ENCODE measurements at places on chromosomes 7 and 10. TPM values are rescaled to one million over a fixed set of nuclear protein-coding genes. Genes with fewer than 3 reads are reported as not detected.
A peak's percentile ranks its signal among the peaks of the same experiment; 100 is the strongest.

CTAGE15 gene
- total RNA-seq, result not detected

DNA sequence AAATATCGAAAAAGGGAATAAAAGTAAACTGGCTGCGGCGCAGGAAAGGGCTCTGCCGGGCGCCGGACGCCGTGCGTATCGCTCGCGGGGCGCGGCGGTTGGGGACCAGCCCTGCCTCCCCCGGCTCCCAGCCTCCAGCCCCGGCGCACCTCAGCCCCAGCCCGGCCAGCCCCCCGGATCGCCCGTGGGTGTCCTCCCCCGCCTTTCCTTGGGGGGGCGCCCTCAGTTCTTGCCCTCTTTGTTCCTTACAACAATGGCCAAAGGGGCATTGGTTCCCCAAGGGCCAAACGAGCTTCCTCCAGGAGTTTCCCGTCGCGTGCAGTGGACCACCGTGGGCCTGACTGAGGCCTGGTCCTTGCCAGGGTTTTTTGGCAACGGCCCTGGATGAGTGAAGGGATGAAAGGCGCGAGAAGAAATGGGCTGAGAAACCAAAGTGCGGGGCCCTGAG is 1.2 kb downstream of the MACROH2A2 start:
- no peak overlapping the region for H3K27ac ChIP-seq
- no peak overlapping the region for H3K4me3 ChIP-seq
- peaks cover 22% of the 10 kb centered on the region for H3K27me3 ChIP-seq
- no peaks in the 10 kb centered on the region for H3K36me3 ChIP-seq
- DNase-seq, result peak; percentile 15

DNA sequence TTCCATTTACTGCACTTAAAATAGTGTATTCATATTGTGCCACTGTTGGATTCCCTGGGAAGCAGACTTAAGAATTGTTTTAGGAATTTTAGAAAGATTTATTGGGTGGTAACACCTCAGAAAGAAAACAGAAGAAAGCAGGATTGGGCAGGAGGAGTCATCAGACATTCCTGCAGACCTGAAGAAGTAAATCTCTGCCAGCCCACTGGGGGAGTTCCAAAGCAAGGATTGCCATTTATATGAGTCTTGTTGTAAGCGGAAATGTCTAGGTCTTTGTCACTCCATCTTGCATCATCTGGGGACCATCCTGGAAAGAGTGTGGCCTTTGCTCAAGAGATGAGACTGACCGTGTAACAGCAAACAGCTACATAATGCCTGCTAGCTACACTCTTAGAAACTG is 947.6 kb upstream of the POT1 start:
- H3K27ac ChIP-seq, result no peak overlapping the region
- H3K27me3 ChIP-seq, result no peaks in the 10 kb centered on the region
- DNase-seq, result no peak
- no peaks in the 10 kb centered on the region for H3K36me3 ChIP-seq
- no peaks in the 10 kb centered on the region for H3K4me1 ChIP-seq
- H3K4me3 ChIP-seq, result no peak overlapping the region

IL6 gene
- total RNA-seq, result 0.61 TPM

TES gene
- total RNA-seq, result 11.4 TPM

- H3K4me1 ChIP-seq, result no peaks in the 10 kb centered on the region
- no peaks in the 10 kb centered on the region for H3K27me3 ChIP-seq
- no peaks in the 10 kb centered on the region for H3K36me3 ChIP-seq
- no peak overlapping the region for H3K27ac ChIP-seq
- H3K4me3 ChIP-seq, result no peak overlapping the region
Observed at GRCh38 chr10:119803264-119803663, 69.4 kb downstream of the MCMBP start.

COPS6 gene
- total RNA-seq, result 117 TPM

GRCh38 chr10:112243713-112244112 is 39.5 kb upstream of the TECTB start:
- H3K4me1 ChIP-seq, result no peaks in the 10 kb centered on the region
- H3K27me3 ChIP-seq, result no peaks in the 10 kb centered on the region
- no peak for DNase-seq
- no peak overlapping the region for H3K27ac ChIP-seq
- no peaks in the 10 kb centered on the region for H3K36me3 ChIP-seq

MALRD1 gene
- 1.4 TPM for total RNA-seq

GRCh38 chr10:11170993-11171851 is 153.6 kb downstream of the CELF2 start:
- peak overlapping the region; percentile 80 for H3K27ac ChIP-seq
- H3K36me3 ChIP-seq, result no peaks in the 10 kb centered on the region
- no peak for DNase-seq
- H3K27me3 ChIP-seq, result no peaks in the 10 kb centered on the region
- no peak overlapping the region for H3K4me3 ChIP-seq

MRC1 gene
- 130 TPM for total RNA-seq

GRCh38 chr7:23474094-23474828 is 4.0 kb upstream of the IGF2BP3 start:
- H3K36me3 ChIP-seq, result no peaks in the 10 kb centered on the region
- peaks cover 99% of the 10 kb centered on the region for H3K27me3 ChIP-seq
- no peak overlapping the region for H3K27ac ChIP-seq
- H3K4me1 ChIP-seq, result peaks cover 24% of the 10 kb centered on the region
- DNase-seq, result no peak
- no peak overlapping the region for H3K4me3 ChIP-seq

- no peaks in the 10 kb centered on the region for H3K4me1 ChIP-seq
- DNase-seq, result no peak
- H3K27ac ChIP-seq, result no peak overlapping the region
- H3K27me3 ChIP-seq, result no peaks in the 10 kb centered on the region
Observed at GRCh38 chr10:112146799-112147198, 36.8 kb downstream of the GPAM start.

DNA sequence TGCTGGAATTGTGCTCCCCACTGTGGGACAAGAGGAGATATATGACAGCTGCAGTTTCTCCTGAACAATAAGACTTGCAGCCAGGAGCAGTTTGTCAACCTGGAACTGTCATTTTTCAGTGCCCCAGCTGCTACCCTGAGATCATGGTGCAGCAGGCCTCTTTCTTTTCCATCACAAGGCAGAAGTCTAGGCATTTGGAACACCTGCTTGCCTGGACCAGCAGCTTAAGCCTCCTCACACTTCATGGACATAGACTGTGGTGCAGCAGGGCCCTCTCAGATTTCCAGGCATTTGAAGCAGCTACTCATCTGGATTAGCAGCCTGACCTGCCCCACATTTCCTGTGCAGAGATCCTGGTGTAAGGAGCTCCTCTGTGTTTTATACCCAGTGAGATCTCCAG is 450.7 kb upstream of the TEX47 start:
- H3K4me3 ChIP-seq, result no peak overlapping the region
- no peak overlapping the region for H3K27ac ChIP-seq
- no peaks in the 10 kb centered on the region for H3K27me3 ChIP-seq
- DNase-seq, result no peak
- no peaks in the 10 kb centered on the region for H3K4me1 ChIP-seq

IDI2 gene
- 0.28 TPM for total RNA-seq

- H3K4me1 ChIP-seq, result no peaks in the 10 kb centered on the region
- H3K4me3 ChIP-seq, result no peak overlapping the region
- H3K36me3 ChIP-seq, result no peaks in the 10 kb centered on the region
- no peak overlapping the region for H3K27ac ChIP-seq
- DNase-seq, result no peak
- no peaks in the 10 kb centered on the region for H3K27me3 ChIP-seq
Observed at GRCh38 chr7:46006212-46006611, 85.1 kb upstream of the IGFBP3 start.

- no peak for DNase-seq
- no peaks in the 10 kb centered on the region for H3K4me1 ChIP-seq
- H3K4me3 ChIP-seq, result no peak overlapping the region
Observed at GRCh38 chr10:48990226-48990625, 50.6 kb upstream of the LRRC18 start.

DNA sequence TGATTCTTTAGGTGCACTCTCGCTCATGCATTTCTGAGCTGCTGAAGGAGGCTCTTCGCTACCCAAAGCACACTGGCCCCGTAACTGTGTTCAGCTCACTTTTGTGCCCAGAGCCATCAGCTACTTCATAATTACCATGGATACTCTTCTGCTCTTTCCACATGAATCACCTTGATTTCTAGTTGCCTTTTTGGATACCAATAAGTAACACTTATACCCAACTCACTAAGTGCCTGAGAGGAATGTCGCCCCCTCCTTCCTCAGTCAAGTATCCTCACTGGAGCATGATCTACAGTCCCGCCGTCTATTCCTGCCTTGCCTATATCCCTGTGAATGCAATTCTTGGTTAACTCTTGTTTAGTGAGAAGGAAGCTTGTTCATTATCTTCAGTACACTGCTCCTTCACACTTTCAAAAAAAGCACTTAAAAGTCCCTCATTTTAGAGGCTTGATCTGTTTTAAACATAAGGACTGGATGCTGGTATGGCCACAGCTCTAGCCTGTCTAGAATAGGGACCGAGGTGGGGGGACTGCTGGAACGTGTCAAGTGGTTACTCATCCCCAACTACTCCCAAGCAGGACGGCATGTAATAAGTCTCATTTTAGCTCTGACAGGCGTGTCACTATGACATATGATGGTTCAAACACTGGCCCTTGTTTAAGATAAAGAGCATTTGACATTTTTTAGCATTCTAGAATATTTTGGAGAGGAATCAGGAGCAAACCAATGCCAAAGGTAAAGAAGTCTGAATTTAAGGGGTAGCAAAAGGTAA is 23.7 kb downstream of the SVIL start:
- H3K27me3 ChIP-seq, result no peaks in the 10 kb centered on the region
- no peak overlapping the region for H3K4me3 ChIP-seq
- no peak for DNase-seq
